ENCODE measurements at places on chromosomes 5 and 9.

- DNase-seq: no peak
- no peaks in the 10 kb centered on the region for H3K36me3 ChIP-seq
- peaks cover 13% of the 10 kb centered on the region for H3K4me1 ChIP-seq
Observed at GRCh38 chr9:38278931-38279679, 113.4 kb upstream of the ALDH1B1 start.

- no peak for DNase-seq
- H3K4me3 ChIP-seq: no peak overlapping the region
- peaks cover 5% of the 10 kb centered on the region for H3K4me1 ChIP-seq
- peaks cover 28% of the 10 kb centered on the region for H3K27me3 ChIP-seq
Observed at GRCh38 chr5:546376-546908, 22.2 kb upstream of the SLC9A3 start.

GRCh38 chr5:135842737-135843136 lies 8.3 kb downstream of the SLC25A48 start:
- H3K36me3 ChIP-seq: peaks cover 4% of the 10 kb centered on the region
- H3K27me3 ChIP-seq: peaks cover 42% of the 10 kb centered on the region
- H3K4me3 ChIP-seq: no peak overlapping the region

GRCh38 chr5:133196441-133197085 lies 144.8 kb downstream of the HSPA4 start:
- no peak for DNase-seq
- H3K27me3 ChIP-seq: no peaks in the 10 kb centered on the region
- no peaks in the 10 kb centered on the region for H3K36me3 ChIP-seq
- H3K27ac ChIP-seq: no peak overlapping the region
- H3K4me3 ChIP-seq: no peak overlapping the region

- no peak overlapping the region for H3K27ac ChIP-seq
- H3K4me3 ChIP-seq: no peak overlapping the region
- peaks cover 13% of the 10 kb centered on the region for H3K27me3 ChIP-seq
- DNase-seq: no peak
Observed at GRCh38 chr9:122190597-122191381, 31.1 kb downstream of the MORN5 start.

DNA sequence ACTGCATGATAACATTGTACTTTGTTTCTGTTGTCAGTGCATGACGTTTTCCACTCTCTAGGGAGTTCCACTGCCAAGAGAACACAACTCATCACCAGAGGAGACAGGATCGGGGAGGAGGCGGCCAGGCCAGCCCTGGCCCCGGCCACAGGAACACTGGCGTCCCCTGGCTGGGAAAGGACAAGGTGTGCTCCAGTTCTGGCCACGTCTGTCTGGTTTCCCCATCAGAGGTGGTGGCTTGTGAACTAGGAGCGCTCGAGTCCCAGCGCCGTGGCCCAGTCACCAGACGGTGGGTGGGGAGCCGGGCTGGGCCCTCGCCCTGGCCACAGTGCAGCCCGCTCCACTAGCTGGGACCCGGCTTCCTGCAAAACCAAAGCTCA lies 211.9 kb upstream of the IRX4 start:
- DNase-seq: no peak
- no peaks in the 10 kb centered on the region for H3K4me1 ChIP-seq
- no peaks in the 10 kb centered on the region for H3K27me3 ChIP-seq
- no peak overlapping the region for H3K27ac ChIP-seq
- no peaks in the 10 kb centered on the region for H3K36me3 ChIP-seq
- H3K4me3 ChIP-seq: no peak overlapping the region

DNA sequence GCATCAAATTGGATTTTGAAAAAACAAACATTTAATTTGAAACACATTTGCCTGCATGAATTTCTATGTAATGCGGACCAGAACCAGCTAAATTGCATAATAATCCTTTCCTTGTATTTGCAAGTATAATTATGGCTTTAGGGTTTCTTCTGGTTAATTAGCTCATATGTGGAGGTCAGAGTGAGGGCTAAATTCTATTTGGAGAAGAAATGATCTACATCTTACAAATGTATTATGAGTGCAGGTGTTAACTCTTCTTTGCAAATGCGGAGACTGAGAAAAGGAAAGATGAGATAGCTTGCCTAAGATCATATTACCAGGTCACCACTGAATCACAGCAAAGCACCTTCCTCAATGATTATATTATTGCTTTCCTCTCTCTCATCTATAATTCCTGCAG lies 194.7 kb downstream of the CDH9 start:
- no peaks in the 10 kb centered on the region for H3K27me3 ChIP-seq
- no peaks in the 10 kb centered on the region for H3K36me3 ChIP-seq
- no peak for DNase-seq
- H3K4me1 ChIP-seq: no peaks in the 10 kb centered on the region
- no peak overlapping the region for H3K27ac ChIP-seq
- H3K4me3 ChIP-seq: no peak overlapping the region

DNA sequence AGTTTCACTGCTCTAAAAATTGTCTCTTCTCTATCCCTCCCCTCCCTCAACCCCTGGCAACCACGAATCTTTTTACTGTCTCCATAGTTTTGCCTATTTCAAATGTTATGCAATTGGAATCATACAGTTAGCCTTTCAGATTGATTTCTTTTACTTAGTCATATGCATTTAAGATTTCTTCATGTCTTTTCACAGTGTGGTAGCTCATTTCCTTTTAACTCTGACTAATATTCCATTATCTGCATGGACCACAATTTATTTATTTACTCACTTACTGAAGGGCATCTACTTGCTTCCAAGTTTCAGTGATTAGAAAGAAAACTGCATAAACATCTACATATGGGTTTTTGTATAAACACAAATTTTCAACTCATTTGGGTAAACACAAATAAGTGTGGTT lies 372.3 kb downstream of the CDH18 start:
- no peaks in the 10 kb centered on the region for H3K36me3 ChIP-seq
- H3K27ac ChIP-seq: no peak overlapping the region
- no peaks in the 10 kb centered on the region for H3K27me3 ChIP-seq

GRCh38 chr5:17069995-17070511 lies 134.0 kb upstream of the MYO10 start:
- no peak for DNase-seq
- no peaks in the 10 kb centered on the region for H3K27me3 ChIP-seq
- H3K4me1 ChIP-seq: peaks cover 18% of the 10 kb centered on the region
- H3K27ac ChIP-seq: peak overlapping the region; percentile 7

GRCh38 chr5:30390095-30390494 lies 803.4 kb upstream of the CDH6 start:
- H3K36me3 ChIP-seq: peaks cover 4% of the 10 kb centered on the region
- H3K27ac ChIP-seq: no peak overlapping the region
- no peak overlapping the region for H3K4me3 ChIP-seq
- DNase-seq: no peak

DNA sequence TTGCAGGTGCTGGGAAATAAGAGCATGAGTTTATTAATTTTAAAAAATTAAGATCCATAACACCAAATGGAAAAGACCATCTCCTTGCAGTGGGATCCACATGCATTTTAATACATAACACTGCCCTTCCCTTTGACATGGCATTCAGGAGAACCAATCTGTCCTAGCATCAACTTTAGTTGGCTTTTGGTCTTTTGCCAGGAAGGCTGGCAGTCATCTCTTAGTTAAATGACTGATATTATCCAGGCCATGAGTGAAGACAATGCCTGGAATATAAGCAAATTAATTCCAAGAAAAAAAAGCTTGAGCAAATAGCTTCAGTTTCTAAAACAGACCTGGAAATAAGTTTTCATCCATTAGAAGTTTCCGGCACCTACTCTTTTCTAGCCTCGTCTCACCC lies 55.1 kb upstream of the OTULINL start:
- no peaks in the 10 kb centered on the region for H3K36me3 ChIP-seq
- no peak for DNase-seq
- no peaks in the 10 kb centered on the region for H3K4me1 ChIP-seq
- H3K27me3 ChIP-seq: no peaks in the 10 kb centered on the region
- no peak overlapping the region for H3K27ac ChIP-seq
- H3K4me3 ChIP-seq: no peak overlapping the region

DNA sequence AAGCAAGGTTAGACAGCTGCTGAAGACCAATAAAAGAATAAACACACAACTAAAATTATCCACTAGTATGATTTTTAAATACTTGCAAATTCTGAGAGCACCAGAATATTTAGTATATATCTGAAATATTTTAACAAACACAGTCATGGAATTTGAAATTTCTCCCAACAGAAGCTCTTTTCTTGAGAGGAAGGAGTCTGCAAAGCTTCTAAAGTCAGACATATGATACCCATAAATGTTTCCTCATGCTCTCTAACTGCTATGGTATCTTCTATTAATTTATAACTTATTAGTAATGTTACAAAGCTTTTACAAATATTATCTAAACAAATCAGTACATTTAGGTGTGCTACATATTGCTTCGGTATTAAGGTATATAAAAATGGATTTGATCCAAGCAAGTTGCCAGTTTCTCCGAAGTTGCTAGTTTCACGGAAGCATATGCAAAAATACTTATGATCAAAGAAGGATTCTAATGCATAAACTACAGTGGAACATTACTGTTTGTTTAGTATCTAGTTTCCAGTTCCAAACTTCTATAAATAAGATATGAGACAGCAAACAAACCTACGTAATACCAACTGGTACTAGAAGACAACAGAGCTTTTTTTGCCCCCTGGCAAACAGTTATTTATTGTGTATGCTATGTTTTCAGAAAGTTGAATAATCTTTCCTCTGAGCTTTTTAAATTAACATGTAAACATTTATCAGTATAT lies 22.0 kb downstream of the FNIP1 start:
- H3K27ac ChIP-seq: no peak overlapping the region
- H3K4me1 ChIP-seq: no peaks in the 10 kb centered on the region
- DNase-seq: no peak
- H3K36me3 ChIP-seq: no peaks in the 10 kb centered on the region
- H3K27me3 ChIP-seq: no peaks in the 10 kb centered on the region

DNA sequence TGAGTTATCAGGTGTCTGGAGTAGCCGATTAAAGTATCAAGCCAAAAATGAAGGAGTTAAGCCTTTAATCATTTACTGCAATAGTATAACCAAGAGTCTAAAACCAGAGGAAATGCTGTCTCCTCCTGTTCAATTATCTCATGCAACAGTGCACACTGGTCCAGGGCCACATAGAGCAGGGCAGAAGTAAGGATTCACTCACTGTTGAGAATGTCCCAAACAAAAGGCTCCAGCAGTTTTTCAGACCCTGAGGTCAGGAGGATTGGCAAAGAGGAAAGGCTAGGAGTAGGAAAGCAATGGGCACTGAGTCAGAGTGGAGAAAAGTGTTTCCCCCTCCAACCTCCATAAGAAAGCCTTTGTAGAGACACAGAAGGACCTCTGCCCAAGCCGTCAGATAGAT lies 168.2 kb downstream of the RNF180 start:
- H3K4me3 ChIP-seq: no peak overlapping the region
- H3K4me1 ChIP-seq: peaks cover 7% of the 10 kb centered on the region
- peak overlapping the region; percentile 32 for H3K27ac ChIP-seq
- DNase-seq: no peak
- no peaks in the 10 kb centered on the region for H3K27me3 ChIP-seq
- peaks cover 2% of the 10 kb centered on the region for H3K36me3 ChIP-seq

Data from neural crest cell (in vitro differentiated cells).